Fibroblast of skin of scalp (primary cell): ENCODE measurements at places on chromosomes 4 and X.

DNA sequence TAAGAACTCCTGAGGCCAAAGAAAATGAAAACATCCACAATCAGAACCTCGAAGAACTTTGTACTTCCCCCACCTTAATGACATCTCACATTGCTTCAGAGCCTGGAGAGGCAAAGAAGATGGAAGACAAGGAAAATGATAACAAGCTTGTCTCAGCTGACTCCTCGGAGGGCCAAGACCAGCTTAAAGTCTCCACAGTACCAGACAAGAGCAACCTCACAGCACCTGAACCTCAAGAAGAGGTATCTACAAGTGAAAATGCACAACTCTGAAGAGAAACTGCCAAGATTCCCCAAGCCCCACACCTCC is 97.5 kb downstream of the HNRNPD start:
- DNase-seq = no peak

- DNase-seq = no peak
Measured at GRCh38 chrX:129723511-129723910, 15.3 kb upstream of the XPNPEP2 start.

DNA sequence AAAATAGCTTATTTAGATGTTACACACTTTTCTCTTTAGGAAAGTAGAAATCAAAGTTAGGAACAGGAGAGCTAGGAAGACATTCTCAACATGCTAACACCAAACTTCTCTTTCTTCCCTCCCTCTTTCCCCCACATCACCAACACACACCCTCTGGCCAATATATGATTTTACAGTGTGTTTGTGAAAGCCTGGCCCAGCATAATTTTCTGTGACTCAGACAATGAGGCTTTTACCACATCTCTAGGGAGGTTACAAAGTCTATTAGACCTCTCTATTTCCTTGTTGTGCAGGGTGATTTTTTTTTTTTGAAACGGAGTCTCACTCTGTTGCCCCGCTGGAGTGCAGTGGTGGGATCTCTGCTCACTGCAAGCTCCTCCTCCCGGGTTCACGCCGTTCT is 189.9 kb downstream of the AASDH start:
- DNase-seq = peak; percentile 63

DNA sequence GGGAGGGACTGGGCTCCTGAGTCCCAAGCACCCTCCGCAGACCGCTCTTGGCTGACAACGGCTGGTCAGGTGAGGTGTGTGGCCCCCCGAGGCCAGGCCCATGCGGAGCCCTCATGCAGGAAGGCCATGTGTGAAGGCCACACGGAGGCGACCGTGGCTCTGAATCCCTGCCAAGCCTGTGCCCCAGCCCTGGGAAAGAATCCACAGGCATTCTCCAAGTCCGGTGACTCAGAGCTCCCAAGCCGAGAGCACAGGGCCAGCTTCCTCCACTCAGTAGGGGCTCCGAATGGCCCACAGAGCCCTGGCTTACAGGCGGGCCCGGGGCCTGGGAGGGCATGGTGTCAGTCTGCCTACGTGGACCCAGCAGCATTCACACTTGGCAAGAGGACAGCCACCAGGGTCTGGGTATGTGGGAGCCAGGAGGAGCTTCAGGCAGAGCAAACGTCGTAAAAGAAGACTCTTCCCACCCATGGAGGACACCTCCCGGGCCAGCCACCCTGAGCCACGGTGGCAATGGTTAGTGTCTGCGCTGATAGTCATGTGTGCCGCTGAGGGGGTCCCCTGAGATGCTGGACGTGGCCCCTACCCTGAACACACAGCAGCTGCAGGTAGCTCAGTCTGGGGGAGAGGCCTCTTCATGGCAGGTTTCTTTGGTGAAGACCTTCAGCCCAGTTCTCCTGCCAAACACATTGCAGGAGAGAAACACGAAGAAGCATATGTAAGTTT is 105.7 kb downstream of the PSAPL1 start:
- DNase-seq = peak; percentile 93

- DNase-seq = peak; percentile 12
Measured at GRCh38 chr4:56871371-56871866, 36.3 kb upstream of the REST start.

DNA sequence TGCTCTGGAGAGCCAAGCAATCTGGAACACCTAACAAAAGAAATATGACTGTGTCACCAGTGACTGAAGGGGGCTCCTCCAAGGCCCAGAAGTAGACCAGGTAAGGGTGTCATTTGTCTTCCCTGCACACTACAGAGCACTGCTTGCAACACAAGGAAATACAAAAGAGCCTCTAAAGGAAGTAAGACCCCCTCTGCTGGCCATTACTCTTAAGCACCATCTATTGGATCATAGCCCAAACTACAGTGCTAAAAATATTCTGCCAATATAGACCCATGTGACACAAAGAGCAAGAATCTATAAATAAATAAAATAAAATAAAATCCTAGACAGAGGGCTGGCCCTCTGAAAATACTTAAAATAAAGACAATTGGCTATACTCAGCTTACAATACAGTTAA is 528.7 kb downstream of the TMA16 start:
- no peak for DNase-seq

DNA sequence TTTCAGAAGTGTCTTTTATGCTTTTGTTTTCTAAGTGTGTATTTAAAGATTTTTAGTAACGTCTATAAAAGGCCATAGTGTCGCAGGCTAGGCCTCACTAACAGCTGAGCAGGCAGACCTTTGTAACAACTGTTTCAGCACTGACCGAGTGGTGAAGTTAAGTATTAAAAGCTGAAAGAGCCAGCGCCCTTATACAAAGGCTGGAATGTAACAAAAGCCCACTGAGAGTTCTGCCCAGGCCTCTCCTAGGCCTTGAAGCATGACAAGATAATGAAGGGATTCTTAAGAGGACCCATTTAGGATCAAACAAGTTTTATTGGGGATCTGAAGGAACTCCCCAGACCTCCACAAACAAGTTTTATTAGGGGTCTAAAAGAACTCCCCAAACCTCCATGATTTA is 722.5 kb upstream of the PRKX start:
- DNase-seq = no peak

- DNase-seq = no peak
Measured at GRCh38 chr4:4853371-4853823, 6.1 kb upstream of the MSX1 start.

GRCh38 chr4:165150545-165150944 is 37.9 kb upstream of the TMEM192 start:
- DNase-seq = no peak

- DNase-seq = no peak
Measured at GRCh38 chr4:140753329-140753728, 2.9 kb downstream of the TBC1D9 start.

- DNase-seq = no peak
Measured at GRCh38 chr4:53865054-53865453, 199.4 kb downstream of the CHIC2 start.

DNA sequence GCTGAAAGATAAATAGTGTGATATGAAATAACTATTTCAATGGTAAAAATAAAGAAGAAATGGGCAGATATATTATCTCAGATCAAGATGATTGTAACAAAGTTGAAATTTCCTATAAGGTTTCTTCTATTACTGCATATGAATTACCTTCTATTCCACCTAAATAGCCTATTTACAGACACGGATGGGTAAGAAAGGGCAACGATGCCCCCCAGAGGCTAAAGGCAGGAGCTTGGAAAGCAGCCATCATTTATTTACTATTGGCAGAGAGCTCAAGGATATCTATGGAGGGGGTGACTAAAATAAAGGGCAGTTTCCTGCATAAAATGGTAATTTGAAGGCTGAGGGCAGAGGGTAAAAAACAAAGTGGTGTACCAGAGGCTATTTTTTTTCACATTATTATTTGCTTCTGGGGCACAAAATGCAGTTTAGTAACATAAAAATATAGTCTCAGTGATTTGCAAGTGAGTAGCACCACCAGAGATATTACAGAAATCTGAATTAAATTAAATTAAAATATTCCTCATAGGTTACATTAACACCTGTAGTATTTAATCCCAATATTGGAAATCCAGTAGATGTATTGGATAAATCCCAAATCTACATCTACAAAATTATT is 123.1 kb downstream of the BTC start:
- DNase-seq = peak; percentile 63

GRCh38 chrX:68936126-68936525 is 107.3 kb downstream of the EFNB1 start:
- no peak for DNase-seq

- DNase-seq = no peak
Measured at GRCh38 chrX:110406822-110407221, 48.2 kb downstream of the RTL9 start.

GRCh38 chrX:151515237-151515636 is 48.2 kb upstream of the PASD1 start:
- DNase-seq = no peak

- no peak for DNase-seq
Measured at GRCh38 chr4:6956434-6957147, 47.0 kb downstream of the TBC1D14 start.

DNA sequence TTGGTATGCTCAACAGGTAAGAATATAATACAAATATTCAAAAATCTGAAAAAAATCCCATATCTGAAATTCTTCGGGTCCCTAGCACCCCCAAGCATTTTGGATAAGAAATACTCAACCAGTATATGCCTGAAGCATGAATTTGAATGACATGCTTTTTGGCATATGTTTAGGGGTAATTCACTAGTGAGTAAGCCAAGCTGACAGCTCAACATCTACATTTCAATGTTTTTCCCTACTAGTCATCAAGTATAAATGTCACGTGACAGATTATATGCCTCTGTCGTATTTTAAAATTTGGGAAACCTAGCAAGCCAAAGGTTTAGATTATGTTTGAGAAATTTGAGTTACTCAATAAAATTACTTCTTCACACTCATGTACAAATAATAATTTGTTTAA is 125.1 kb downstream of the FGF16 start:
- DNase-seq = no peak

GRCh38 chr4:137509855-137510282 is 22.4 kb downstream of the PCDH18 start:
- no peak for DNase-seq

- no peak for DNase-seq
Measured at GRCh38 chrX:114619874-114620273, 36.0 kb downstream of the HTR2C start.

DNA sequence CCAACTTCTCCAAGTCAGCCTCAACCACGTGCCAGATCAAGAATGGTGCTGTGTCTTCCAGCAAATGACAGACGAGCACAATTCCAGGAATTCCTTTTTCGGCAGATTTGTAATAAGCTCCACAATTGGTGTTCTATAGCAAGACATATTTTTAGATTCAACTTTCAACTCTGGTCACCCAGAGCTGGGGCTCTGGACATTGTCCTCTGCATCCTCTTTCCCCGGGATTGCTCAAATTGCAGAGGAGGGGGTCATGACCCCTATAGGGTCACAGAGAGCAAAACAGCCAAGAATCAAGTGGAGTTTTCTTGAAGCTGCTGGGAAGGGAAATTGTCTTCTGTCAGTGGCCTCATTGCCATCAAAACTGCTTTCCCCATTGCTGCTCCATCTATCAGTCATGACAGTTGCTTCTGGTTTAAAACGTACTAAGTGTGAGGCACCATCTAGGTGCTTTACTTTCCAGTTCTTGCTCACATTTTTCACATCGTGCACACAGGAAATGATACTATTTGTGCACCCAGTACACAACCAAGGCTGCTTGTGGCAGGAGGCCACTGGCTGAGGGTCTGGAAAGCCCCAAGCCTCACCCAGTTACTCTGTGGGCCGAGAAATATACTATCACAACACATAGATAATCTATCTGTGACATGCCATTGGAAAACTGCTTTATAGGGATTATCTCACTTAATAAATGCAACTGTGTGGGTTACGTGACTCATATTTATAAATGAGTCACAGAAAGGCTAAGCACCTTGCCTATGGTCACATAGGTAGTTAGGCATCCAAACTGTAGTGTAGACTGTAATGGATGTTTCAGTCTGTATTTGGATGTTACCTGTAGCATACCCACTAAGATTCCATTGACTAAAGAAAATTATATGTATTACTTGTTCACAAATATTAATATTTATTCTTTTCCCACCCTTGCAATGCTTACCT is 91.7 kb upstream of the PHOX2B start:
- no peak for DNase-seq

GRCh38 chrX:110806145-110806544 is 10.5 kb upstream of the CHRDL1 start:
- no peak for DNase-seq

- DNase-seq = no peak
Measured at GRCh38 chr4:83012200-83012686, 1.6 kb upstream of the LIN54 start.

DNA sequence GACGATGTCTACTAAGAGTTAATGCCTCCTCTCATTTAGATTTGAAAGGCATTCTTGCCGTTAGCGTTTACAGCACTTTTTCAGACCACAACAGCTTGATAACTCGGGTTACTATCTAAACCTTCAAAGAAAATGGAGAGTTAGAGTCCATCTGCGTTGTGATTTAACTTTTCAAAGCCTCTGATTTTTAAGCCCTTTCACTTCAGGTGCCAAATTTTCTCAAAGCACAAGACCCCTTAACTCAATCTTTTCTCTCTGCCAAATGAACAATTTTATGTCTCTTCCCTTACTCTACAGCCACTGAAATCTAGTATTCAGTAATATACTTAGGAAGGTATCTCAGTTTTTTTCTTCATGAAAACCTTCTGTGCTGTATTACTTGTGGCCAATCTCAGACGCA is 310.5 kb downstream of the TENM3 start:
- DNase-seq = no peak

GRCh38 chr4:86894455-86894854 is 2.2 kb upstream of the C4orf36 start:
- DNase-seq = peak; percentile 29

- DNase-seq = no peak
Measured at GRCh38 chrX:82711457-82711856, 796.6 kb upstream of the POU3F4 start.

- DNase-seq = peak; percentile 33
Measured at GRCh38 chr4:66558651-66559050, 888.4 kb upstream of the EPHA5 start.

DNA sequence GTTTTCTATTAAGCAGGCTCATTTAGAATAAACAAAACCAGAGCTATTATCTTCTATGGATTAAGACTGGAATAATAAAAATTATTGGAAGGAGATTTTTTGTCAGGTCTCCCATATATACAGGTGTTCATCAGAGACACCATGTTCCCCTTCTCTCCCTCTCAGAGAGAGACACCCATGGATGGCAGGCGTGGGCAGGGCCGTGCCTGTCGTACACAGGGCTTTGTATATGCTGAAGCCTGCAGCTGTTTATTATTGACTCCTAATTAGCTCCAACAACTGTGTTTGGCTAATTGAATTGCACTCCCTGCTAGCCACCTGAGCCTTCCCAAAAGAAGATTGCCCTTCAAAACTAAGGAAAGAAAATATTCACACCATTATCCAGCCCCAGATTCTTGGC is 81.6 kb downstream of the GK start:
- DNase-seq = no peak

DNA sequence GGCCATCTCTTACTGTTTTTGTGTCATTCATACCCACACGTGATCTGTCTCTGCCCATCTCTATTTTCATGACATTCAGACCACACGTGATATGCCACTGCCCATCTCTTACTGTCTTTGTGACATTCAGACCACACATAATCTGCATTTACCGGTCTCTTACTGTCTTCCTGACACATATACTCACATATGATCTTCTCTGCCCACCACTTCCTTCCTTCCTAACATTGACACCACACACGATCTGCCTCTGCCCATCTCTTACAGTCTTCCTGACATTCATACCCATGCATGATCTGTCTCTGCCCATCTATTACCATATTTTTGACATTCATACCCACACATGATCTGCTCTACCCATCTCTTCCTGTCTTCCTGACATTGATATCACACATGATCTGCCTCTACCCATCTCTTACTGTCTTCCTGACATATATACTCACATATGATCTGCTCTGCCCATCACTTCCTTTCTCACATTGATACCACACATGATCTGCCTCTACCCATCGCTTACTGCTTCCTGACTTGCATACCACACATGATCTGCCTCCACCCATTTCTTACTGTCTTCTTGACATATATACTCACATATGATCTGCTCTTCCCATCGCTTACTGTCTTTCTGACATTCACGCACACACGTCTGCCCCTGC is 36.1 kb downstream of the SCML1 start:
- no peak for DNase-seq
